ENCODE measurements at places on chromosomes 5 and 9.

DNA sequence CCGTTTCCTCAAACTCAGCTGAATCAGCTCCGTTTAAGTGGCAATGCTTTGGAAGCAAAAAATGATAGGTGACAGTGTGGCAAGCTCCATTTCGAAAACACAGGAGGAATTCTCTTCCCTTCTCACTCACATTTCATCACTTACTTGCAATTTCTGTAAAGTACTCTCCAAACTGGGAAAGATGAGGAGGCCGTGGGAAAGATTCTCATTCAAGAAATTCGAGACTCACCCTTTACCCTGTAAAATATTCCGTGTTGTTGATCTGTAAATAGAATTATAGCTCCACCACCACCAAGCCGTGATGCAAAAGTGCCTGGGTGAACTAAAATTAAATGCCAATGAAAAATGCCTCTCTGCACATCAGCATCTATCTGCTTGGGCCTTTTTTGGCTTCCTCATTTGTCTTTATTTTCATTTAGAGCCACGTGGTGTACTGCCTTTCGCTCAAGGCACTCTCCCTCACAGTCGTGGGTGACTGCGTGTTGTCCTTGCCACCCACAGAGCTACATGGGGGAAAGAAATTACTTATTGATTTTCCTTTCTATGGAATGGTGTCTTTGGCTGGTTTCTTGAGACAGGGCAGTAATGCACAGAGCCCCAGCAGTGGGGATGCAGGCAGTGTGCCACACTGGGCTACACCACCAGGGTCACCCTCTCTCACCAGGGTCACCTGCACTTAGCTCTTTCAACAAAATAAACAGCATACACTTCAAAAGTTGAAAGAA is 289.3 kb upstream of the TAS2R1 start:
- DNase-seq, result no peak

GRCh38 chr5:80592105-80592504 is 22.0 kb upstream of the ANKRD34B start:
- DNase-seq, result no peak

DNA sequence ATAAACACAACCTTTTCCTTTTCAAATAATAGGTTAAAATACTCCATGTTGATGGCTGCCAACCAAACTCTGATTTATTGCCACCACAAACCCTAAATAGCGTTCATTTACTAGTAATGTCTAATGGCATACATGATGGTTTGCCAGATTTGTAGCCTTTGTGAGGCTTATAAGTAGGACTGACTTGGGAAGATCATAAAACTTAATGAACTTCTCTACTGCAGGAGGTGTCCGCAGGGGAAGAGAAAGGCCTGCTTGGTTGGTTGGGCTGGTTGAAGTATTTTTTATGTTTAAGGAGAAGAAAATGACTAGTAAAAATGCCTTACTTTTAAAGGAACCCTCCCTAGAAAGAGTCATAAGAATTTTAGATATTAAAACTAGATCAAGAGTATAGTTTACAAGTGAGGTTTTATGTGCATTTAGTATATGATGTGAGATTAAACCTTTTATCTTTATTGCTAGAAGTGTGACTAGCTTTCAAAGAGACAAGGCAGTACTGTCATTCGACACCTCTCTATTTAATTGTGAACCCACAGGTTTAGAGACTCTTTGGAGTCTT is 5.0 kb downstream of the PBX3 start:
- DNase-seq, result no peak

GRCh38 chr5:61576556-61576955 is 244.5 kb downstream of the ZSWIM6 start:
- DNase-seq, result no peak

DNA sequence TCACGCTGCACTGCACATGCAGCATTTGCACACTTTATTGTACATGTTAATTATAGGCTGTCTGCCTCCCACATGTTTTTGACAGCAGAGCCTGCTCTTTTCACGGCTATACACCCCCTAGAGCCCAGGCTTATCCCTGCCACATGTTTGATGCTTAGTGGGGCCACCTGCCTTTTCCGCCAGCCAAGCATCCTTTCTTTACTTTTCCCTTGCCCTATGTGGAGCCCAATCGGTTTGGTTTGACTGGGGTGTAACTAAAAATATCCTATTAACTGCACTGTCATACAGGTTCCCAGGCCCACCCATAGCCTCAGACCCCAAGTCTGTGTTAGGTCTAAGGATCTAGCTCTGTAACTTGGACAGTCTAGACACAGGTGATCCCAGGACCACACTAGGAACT is 18.9 kb upstream of the S1PR3 start:
- DNase-seq, result no peak

GRCh38 chr5:123813937-123814624 is 302.1 kb downstream of the CSNK1G3 start:
- no peak for DNase-seq

GRCh38 chr5:179488491-179488890 is 61.9 kb upstream of the RUFY1 start:
- DNase-seq, result no peak

DNA sequence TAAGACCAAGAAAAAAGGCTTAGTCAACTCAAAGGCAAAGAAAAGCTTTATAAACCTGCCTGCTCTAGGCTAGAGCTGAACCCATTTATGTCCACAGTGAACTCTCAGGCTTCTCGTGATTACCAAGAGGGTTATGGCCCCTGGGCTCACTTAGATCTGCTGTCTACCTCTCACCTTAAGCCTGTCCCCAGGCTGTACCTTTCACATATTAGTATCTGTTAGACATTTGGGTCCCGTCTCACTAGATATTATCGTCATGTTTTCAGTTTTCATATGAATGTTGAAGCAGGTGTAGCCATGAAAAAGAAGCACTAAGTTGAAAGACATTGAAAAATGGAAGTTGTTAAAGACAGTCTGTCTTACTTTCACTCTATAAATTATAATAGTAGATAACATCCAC is 75.2 kb upstream of the COX7C start:
- DNase-seq, result no peak

DNA sequence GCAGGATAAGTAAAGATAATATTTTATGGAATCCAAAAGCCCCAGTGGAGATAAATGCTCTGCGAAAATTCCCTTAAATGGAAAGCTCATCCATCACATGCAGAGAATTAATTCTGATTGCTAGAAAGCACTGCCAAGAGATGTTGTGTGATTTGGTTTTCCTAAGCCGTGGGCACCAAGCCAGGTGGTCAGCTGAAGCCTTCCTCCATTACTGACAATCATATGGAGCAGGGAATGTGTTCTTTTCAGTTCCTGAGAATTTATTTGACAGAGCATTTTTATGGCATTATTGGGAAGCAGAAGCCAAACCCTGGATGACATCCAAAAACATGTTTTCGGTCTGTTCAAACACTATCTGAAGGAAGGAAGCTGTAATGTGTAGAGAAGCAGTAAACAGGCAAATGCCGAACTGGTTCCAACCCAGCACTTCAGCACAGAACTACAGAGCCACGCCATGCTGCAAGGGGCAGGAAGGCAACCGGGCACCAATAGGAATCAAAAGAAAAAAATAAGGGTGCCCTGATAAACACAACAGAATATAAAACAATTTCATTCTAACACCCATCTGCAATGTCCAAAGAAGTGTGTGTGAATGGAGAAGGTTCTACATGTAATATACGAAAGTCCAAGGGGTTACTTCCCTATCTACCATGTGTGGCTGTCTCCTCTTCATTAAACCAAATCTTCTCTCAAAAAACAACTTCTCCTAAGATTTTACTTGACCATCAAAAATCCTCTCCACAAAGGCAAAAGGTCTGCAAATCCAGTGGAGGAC is 12.3 kb downstream of the ARSB start:
- no peak for DNase-seq

- DNase-seq, result no peak
Observed at GRCh38 chr9:110143950-110144545, 63.9 kb downstream of the C9orf152 start.

- no peak for DNase-seq
Observed at GRCh38 chr5:110852053-110852452, 113.2 kb downstream of the SLC25A46 start.

DNA sequence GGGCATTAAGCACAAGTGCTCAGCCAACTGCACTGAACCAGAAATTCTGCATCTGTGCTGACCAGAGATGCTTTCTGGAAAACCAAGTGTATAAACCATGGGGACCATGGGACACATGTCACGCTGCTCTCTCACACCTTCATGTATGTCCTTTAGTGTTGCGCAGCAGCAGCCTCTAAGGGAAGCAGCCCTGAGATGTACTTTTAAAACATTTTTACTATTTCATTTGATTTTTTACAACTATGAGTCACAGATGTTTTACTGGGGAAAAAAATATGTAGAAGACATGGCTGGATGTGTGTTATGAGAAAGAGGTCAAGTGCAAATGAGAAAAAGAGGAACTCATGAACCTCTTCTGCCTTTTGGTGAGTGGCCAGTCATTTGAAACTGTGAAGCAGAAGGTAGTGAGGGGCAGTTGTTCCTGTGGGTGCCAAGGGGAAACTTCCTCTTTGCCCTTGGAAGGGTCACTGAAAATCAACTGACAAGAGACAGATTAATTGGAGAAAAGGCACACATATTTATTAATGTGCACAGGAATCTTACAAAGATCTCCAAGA is 31.4 kb upstream of the SYK start:
- DNase-seq, result no peak

All from C1 segment of cervical spinal cord (tissue), 14 donors.